ENCODE measurements at places on chromosomes 5 and 9.

DNA sequence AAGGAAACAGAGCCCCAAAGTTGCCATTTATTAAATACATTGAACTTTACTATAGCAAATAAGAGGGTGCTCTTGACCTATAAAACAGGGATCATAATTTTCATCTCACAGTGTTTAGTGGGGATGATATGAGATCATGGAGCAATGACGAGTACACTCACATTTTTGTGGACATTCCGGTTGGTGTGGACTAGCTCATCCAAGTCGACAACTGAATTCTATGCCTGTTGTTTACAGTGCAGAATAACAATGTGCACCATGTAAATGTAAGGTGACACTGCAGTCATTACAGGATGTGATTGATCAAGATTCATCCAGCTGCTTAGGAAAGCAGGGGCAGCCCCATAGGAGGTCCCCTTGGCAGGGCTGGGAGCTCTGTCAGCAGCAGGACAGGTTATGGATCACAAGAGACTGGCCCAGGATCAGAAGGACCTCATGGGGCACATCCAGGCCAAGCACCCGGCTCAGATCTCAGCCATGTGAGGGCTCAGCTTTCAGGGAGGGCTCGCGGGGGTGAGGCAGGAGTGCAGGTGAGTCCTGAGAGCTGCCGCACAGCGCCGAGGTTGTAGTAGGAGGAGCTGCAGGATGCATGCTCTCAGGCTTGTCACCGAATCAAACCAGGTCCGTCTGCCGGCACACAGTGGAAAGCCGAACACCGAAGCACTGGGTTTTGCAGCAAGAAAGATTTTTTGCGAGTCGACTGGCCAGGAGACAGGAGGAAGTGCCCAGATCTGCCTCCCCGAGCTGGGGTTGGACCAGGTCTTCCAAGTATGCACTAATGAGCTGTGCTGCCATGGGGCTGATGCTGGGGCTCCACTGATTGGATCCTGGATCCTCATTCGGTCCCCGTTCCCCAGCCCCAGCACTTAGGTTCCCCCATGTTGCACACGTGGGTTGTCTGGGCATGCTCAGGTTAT, 28.2 kb downstream of the MRPL36 start:
- DNase-seq, result no peak

GRCh38 chr9:106964329-106964728, 101.4 kb downstream of the ZNF462 start:
- no peak for DNase-seq

GRCh38 chr5:179148703-179149170, 88.6 kb downstream of the ZNF354C start:
- DNase-seq, result no peak

DNA sequence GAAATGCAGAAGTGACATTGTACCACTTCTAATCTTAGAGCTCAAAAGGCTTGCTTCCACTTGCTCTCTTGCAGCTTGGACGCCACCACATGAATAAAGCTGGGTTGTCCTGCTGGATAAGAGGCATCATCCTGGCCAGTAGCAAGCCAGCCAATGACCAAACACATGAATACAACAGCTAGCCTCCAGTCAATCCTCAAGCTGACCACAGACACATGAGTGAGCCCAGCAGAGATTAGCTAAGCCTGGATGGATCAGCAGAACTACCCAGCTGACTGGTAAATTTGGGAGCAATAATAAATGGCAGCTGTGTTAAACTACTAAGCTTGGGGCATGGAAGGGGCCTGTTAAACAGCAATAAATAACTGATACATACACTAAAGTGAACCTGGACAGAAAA, 121.1 kb upstream of the SLC12A2 start:
- no peak for DNase-seq

DNA sequence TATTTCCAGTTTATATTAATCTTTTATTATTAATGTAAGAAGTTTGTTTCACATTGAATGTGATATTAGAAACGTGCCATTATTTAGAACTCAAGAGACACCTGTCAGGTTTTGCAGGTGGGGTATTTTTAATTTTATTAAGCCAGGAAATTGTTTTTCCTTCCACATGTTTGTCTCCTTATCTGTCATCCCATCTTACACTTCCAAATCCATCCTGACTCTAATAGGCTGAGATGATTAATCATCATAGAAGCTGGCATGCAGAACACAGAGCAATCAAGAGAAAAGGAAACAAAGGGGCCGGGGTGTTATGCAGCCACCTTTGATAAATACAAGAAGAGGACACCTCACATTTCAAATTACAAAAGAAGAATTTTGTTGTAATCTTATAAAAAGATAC, 506.5 kb downstream of the ISL1 start:
- DNase-seq, result no peak

GRCh38 chr5:42970636-42971559, 69.2 kb downstream of the ANXA2R start:
- DNase-seq, result no peak

Data from anterior cingulate cortex (tissue), 58 donors.